ENCODE measurements at places on chromosomes 7 and 10.

- DNase-seq = no peak
Observed at GRCh38 chr7:25795824-25796235, 356.2 kb upstream of the NFE2L3 start.

DNA sequence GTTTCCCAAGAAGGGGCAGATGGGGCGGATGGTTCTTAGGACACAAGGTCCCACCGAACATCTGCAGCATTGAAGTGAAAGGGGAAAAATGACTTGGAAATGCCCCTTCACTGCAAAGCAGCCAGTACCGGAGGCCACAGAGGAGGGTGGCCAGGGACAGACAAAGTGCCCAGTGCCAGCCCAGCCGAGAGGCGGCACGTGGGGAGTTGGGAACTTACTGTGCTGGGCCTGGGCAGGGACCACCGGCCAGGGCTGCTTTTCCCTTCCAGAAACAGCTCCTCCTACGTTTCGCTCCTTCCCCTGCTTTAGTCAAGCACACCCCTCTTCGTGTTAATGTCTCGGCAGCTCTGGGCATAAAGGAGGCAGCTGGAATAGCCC, 129.2 kb downstream of the TNS3 start:
- no peak for DNase-seq

DNA sequence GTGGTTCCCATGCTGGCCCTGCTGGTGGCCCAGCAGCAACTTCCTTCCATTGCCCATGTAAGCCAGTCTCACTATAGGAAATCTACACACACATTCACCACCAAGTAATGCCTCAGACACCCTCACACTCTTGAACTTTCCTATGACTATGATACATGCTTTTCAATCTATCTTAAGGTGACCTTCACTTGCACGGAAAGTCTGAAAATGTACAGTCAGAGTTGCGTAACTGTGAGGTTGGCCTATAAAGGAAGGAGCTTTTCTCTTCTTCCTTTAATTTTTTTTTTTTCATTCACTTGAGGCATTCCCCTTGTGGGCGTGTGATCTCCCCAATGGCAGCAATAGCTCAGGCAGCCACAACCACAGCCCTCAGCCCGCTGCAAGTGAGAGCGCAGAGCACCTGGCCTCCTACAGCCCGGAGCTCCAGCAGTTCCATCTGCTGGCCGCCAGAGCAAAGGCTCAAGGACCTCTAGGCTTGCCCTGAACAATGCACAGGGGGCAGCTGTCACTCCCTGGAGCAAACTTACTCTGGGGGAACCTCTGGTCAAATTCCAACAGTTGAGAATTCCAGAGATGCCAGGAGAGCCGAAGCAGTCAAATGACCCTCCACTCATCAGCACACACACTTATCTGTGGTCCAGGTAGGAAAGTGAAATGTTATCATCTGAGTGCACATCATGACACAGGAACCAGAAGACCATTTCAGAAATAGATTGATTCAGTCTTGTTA, 123.1 kb upstream of the ADO start:
- DNase-seq = peak; percentile 64

GRCh38 chr10:653991-654646, 35.3 kb downstream of the DIP2C start:
- no peak for DNase-seq

DNA sequence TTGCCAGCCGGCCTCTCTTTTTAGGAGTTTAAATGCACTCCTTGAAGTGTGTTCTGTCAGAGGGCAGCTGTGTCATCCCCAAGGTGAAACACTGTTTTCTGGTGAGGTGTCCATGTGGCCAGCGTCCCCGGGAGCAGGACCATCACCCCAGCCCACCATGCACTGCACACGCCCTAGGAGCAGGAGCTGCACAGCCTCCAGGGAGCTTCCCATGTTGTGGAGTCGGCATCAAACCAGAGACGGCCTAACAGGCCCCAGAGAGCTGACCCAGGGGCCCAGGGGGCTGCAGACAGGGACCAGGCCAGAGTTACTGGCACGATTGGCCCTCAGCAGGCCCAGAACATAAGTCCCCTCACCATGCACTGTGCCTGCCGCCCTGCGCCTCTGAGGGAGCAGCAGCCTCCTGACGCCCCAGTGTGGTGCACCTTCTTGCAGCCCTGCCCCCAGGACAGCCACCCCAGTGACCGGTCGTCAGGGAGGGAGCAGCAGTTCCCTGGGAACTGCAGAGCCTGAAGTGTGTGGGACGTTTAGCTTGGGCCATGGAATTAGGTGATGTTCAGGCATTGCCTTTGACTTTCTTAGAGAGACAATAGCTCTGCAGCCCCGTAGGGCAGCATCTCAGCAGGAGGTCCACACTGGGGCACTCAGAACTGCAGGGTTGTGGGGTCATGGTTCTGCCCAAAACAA, 97.9 kb downstream of the NKX6-2 start:
- no peak for DNase-seq

- no peak for DNase-seq
Observed at GRCh38 chr7:88477976-88478375, 171.3 kb upstream of the STEAP4 start.

DNA sequence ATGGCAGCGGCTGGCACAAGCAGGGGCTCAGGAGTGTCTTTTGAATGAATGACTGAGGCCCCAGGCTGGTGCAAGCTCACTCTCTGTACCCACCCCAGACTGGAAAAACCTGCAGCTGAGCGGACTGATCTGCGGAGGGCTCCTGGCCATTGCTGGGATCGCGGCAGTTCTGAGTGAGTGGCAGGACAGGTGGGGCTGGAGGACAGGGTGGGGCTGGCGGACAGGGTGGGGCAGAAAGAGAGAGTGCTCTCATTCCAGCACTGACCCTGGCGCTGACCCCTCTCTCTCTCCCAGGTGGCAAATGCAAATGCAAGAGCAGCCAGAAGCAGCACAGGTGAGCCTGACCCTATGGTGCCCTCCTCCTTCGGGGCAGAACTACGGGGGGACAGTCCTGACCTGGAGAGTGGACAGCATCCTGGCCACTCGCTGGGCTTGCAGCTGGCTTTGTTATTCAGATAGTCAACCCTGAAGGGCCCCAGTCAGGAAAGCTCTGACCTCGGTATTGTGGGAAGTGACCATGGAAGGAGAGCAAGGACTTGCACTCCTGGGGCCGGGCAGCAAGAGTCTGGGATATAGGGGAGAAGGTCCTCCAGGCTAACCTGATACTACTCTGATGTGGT, 4.1 kb downstream of the FXYD4 start:
- DNase-seq = no peak
